Left cardiac atrium (tissue), 4 donors: ENCODE measurements at places on chromosomes 2 and 18. TPM values are rescaled to one million over a fixed set of nuclear protein-coding genes. Genes with fewer than 3 reads are reported as not detected.

GRCh38 chr18:25029802-25030201, 322.2 kb downstream of the ZNF521 start:
- no peak for DNase-seq

Gene ABCB11
- 0.37 TPM for total RNA-seq

Gene RAB1A
- 118 TPM for total RNA-seq

Gene CASP10
- 7.1 TPM for total RNA-seq

- no peak for DNase-seq
These were observed 680.6 kb upstream of the FANCL start for GRCh38 chr2:58921676-58922075.

Gene TMEM17
- total RNA-seq = 1.3 TPM

- no peak for DNase-seq
These were observed 17.5 kb downstream of the UXS1 start for GRCh38 chr2:106176446-106177099.

GRCh38 chr2:137380610-137381009, 583.7 kb upstream of the HNMT start:
- no peak for DNase-seq

DNA sequence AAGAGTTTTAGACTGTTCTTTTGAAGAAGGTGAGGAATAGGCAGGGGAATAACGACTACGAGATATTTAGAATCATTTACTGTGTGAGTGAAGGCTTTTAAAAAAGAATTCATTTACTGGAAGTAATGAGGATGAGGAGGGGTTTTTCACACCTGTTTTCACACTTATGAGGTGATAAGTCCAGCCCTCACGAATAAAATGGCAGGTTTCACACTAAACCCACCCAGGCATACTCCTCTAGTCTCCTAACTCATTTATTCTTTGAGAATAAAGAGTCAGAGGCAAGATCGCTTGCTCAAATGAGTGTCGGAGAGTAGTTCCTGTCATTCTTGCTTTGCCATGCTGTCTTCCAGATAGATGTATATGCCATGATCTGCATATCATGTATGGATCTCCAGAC, 79.0 kb upstream of the ZEB2 start:
- no peak for DNase-seq

DNA sequence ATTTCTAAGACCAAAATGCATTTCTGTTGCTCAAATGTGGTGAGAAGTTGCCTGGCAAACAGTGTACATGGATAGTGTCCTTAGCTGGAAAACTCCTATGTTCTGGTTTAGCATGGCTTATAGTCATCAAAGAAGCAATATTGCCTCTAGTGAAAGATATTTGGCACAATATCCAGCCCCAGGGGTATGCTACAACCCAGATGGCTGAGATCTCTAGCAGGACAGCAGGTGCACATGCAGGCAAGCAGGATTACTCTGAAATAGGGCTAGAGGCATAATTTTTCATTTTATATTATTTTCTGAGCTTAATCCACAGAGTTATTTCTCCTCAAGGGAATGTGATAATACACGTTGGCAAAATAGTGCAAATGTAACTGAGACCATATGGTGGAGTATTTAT, 34.0 kb downstream of the CCDC195 start:
- DNase-seq = no peak

Gene CAPN14
- total RNA-seq = 0.12 TPM

Gene NYAP2
- total RNA-seq = not detected

GRCh38 chr2:61854564-61855317, 881 bp upstream of the FAM161A start:
- peak; percentile 90 for DNase-seq

- DNase-seq = no peak
These were observed 42.2 kb downstream of the KANSL1L start for GRCh38 chr2:210128961-210129360.

DNA sequence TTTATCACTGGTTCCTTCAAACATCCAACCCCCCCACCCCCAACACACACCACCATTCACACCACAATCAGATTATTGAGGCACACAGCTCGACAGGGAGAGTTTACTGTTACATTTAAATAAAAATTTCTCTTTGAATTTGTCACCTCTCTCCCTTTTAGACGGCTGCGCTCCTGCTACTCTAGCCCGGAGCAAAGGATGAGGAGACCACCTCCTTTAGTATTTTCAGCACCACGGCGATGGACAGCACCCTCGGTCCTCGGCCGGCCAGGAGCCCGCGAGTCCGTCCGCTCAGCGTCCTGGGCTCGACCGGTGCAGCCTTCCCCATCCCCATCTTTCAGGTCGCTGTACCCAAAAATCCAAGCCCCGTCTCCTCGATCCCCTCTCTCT, 892 bp downstream of the CELF4 start:
- peak; percentile 75 for DNase-seq

Gene CTAGE1
- total RNA-seq = not detected

- DNase-seq = peak; percentile 54
These were observed 1.1 kb upstream of the FN1 start for GRCh38 chr2:215436705-215437565.

GRCh38 chr2:149152469-149152953, 114.0 kb downstream of the LYPD6B start:
- no peak for DNase-seq

GRCh38 chr2:70926042-70926441, 9.7 kb upstream of the ATP6V1B1 start:
- DNase-seq = no peak

Gene SEMA4F
- 6.1 TPM for total RNA-seq

GRCh38 chr2:26333293-26333692, 12.7 kb upstream of the SELENOI start:
- DNase-seq = no peak

DNA sequence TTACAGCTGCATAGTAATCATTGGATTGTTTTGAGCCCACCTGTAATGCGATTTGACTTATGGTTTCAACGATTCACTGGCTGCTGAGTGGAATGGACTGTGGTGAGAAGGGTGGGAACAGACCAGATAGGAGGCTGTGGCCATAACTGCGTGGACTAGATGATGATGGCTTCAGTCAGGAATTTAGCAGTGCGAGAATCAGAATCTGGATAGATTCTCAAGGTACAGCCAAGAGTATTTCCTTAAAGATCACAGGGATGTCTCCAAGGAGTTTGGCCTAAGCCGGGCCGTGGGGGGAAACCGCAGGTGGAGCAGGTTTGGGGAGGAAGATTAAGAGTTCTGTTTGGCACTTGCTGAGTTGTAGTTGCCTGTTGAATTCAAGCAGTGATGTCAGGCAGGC, 44.0 kb upstream of the CHMP1B start:
- DNase-seq = no peak

- DNase-seq = no peak
These were observed 34.1 kb upstream of the NXPH2 start for GRCh38 chr2:138814123-138814898.

GRCh38 chr2:189865826-189866225, 81.6 kb downstream of the PMS1 start:
- no peak for DNase-seq

GRCh38 chr2:127360242-127360641, 27.5 kb downstream of the MAP3K2 start:
- DNase-seq = no peak

- no peak for DNase-seq
These were observed 1.5 kb upstream of the PCBP1 start for GRCh38 chr2:70085711-70086277.
